ENCODE measurements at places on chromosomes 5 and 9.

- peak; percentile 2 for DNase-seq
Measured at GRCh38 chr5:57338068-57338867, 144.3 kb downstream of the ACTBL2 start.

DNA sequence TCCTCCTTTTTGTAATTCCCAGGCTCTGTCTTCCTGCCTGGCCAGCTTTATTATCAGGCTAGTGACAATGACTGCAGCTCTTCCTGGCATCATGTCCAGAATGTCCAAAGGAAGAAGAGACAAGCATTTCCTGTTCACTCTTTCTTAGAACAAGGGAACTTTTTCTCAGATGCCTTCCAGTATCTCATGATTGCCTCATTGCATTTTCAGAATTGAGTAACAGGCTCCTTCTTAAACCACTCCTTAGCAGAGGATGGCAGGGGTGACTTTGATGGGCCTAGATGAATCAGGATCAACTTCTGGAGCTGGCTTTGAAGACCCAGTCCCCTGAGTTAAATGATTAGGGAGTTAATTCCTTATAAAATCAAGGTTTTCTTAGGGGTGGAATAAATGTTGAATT lies 92.9 kb upstream of the RASGRF2 start:
- DNase-seq: no peak

DNA sequence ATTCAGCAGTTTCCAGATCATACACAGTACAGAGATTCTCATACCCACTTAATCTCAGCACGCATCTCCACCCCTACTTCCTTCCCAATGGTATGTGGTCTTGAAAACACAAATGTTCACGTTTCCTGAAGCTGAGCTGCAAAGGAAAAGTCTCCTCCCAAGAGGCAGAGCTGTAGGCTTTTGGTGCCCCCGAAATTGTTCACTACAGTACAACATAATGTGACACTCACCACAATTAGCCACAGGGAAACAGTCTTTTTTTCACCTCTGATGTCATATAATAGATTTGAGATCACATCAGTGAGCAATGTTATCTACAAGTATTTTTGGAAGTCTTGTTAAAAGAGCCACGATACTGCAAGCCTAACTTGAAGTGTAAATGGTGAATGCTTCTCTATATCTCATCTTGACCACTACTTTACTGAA lies 40.2 kb downstream of the NFIB start:
- DNase-seq: no peak

DNA sequence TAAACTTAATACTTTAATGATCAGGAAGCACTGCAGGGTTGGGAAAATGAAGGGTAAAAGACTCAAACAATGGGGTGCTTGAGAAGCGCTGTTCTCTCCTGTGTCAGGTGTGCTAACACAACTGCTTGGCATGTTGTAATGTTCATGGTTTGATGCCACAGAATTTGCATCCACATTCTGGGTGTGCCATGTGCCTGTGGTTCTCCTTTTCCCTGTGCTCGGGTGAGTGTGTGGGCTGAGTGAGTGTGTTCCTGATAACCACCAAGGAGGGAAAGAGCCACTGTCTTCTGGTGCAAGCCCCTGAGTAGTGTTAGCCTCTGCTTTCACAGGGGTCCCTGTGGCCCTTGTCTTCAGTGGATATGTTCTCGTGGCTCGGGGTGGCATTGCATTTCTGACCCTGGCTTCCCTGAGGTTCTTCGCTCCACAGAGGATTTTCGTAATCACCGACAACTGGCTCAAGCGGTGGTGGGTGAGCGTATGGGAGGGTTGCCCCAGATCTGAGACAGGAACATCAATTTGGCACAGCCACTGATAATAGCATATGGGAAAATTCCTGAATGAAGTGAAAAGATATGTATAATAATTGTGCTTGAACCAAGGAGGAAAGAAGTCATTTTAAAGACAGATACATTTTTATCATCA lies 102.0 kb downstream of the MVB12B start:
- DNase-seq: no peak

DNA sequence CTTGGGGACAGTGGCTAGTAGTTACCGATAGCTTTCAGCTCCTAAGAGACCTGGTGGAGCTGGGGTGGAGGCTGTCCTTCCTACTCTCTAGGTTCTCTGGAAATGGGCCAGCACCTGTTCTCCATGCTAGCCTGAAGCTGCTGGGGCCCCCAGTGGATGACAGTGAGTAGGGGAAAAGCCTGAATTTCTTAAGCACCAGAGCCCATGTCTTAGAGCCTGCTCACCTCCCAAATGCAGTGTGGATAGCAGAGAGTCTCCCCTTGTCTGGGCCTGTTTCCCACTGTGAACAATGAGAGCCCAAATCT lies 105.8 kb downstream of the DAB2IP start:
- DNase-seq: no peak

All from stimulated activated CD4-positive, alpha-beta T cell treated with anti-CD3 and anti-CD28 coated beads, Interleukin-1b, Interleukin-23, amount 100 ng/mL, for 48 hours (primary cell).